ENCODE measurements at places on chromosomes 7 and 10.

GRCh38 chr10:103458720-103459119, at the start of gene CALHM1:
CALHM1 (minus strand) TSS chr10:103458900; CDS start chr10:103458751, 149 bp downstream.
- DNase-seq = no peak

DNA sequence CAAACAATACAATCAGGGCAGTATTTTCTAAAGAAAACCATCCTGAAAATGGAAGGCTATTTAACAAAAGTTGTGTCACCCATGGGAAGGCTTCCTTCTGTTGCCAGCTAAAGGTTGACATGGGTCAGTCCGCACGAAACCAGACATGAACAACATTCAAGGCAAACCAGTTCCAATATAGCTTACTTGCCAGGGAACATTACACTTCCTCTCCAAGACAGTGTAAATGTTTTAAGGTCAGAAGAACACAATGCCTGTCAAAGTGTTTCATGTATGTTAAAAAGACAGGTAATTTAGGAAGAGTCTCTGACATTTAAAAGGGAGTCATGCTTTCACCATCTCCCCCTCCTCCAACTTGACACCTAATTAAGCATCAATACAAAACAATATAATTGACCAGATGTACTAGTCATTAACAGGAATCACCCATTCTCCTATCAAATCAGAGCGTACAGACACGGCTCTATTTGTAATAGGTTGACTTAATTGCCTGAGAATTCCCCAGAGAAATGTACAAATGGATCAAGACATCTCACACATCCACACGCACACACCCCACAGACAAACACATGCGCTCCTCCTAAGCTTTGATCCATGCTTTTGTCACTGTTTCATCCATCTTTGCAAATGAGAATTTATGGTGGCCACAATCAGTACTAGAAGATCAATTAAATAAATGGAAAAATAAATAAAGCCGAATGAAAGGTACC, 69.5 kb downstream of the CACNA2D1 start:
- DNase-seq = no peak

DNA sequence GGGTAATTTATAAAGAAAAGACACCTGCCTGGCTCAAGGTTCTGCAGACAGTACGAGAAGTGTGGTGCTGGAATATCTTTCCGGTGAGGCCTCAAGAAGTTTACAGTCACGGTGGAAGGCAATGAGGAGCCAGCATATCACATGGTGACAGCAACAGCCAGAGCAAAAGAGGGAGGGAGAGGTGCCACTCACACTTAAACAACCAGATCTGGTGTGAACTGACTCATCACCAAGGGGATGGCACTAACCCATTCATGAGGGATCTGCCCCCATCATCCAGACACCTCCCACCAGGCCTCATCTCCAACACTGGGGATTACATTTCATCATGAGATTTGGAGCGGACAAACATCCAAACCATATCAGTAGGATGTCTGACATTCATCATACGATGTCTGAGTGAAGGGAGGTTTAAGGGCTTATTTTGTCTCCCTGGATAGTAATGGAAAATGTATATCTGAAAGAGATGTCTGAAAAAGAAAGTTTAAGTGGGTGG, 23.5 kb upstream of the KBTBD2 start:
- no peak for DNase-seq

GRCh38 chr7:71363223-71363622, 231.3 kb downstream of the GALNT17 start:
- no peak for DNase-seq

DNA sequence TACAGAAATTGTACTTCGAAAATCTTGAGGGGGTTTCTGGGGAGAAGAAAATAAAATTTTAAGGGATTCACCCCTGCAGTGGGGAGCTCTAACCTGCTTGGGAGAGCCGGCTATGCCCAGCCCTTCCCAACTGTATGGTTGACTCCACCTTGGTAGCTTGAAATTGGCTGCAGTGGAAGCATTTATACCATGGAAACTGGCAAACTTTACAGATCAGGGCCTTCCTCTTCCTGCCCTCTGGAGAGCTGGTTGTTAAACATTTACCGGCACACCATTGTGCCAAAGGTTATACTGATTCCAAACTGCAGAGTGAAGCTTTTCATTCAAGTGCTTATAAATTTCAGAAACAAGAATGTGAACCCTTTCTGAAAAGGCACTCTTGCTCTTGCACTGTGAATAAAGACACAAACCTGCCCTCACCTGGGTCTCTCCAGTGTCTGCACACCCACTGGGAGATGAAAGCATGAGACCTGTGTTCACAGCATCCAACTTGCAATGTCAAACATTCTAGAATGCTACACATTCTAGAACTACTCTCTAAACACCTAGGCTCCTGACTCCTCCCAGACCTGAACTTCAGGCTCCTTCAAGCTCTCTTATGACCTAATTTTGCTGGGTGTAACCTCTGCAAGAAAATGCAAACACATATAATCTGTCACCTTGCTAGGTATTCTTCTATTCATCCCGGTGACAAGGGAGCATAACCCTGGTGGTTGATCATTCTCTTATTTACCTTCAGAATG, 44.7 kb downstream of the ABLIM1 start:
- DNase-seq = no peak

- DNase-seq = no peak
Measured at GRCh38 chr10:120335553-120335952, 121.5 kb upstream of the PLPP4 start.

DNA sequence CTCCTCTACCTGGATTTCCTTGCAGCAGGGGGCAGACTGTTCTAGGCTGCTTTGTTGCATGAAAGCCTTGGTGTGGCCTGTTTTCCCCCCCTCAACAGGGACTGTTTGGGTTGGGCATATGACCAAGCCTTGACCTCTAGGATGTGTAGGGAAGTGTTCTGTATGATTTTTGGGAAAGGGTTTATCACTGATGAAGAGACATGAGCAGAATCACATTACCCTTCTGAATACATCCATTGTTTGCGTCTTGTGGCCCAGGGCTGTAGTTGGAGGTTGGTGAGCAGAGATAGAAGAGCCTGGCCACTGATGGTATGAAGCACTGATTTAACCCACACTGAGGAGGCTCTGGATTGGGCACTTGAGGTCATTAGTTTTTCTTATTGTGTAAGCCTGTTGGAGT, 26.6 kb downstream of the ZNF12 start:
- DNase-seq = no peak

GRCh38 chr10:74034301-74034700, 36.4 kb downstream of the VCL start:
- no peak for DNase-seq

DNA sequence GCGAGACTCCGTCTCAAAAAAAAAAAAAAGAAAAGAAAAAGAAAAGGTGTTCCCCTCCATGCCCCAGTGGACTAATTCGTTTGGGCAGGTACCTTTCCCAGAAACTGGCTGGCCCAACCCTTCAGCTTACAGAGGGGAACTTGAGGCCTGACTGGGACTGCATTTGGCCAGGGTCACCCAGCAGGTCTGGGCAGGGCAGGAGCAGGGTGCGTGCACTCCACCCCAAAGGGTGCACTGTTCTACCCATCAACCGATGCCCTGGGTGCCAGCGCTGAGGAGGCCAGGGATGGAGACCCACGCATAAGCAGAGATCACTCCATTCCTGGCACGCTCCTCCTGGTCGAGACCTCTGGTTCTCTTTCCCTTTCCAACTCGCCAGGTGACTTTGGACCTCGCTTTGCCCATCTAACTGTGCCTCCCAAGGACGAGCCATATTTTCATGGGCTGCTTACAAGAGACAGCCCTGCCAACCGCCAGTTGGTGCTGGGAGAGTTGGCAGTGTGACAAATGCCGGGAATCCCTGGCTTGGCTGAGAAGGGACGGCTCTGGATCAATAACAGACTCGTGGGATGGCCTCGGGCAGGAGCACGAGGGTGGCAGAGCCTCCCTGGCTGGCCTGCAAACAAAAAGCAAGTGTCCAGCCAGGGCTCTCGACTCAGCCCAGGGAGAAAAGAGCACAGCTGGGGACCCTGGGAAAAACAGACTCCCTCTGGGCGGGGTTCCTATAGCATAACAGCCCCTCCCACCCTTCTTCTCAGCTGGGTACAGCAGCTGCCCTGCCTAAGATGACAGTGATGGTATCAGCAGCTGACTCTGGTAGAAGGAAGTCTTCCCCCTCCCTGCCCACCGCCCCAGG, 7.9 kb downstream of the HSPB1 start:
- peak; percentile 67 for DNase-seq

- no peak for DNase-seq
Measured at GRCh38 chr7:112160130-112160770, 45.9 kb downstream of the DOCK4 start.

DNA sequence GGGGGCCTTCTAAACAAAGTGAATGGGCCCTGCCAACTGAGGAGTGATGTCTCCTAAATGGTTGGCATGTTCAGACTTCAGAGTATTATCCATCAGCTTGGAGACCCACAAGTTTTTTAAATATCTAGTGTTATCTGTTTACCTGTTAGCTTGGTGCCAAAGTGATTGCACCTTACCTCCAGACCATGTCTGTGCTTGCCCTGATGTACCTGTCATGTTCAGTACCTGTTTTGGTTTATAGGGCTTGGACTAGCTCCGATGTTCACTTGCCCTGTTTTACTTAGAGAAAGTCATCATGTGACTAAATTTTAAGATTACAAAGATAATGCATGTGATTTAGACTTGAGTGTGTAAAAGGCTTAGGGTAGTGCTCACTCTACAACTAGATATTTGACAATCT, 67.7 kb downstream of the CNNM2 start:
- no peak for DNase-seq

DNA sequence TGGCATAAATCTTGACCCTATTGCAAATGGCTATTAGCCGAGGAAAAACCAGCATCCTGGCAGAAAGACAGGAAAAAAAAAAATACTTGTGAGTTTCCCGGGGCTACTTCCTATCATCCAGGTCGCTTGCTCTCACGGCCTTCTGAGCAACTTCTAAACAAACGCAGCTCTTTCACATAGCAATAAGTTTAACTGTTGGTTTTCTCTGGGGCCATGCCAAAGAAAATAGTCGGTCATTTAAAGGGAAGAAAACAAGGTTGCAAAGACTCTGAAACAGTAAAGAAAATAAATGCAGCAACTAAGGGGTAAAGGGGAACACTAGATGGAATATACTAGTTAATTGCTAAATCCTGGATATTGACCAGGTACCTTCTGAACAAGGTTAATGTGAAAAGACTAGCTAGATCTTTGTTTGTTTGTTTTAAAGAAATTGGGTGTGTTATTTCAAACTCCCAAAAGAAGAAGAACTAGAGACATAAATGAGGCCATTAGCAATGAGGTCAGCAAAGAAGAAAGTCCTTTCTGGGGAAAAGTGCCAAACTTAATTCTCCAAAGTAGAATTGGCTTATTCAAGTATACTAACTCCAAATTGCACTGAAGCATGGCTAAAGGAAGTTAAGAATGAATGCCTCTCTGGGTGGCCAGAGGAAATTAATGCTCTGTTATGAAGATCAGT, 54.2 kb downstream of the SLC39A12 start:
- DNase-seq = no peak

DNA sequence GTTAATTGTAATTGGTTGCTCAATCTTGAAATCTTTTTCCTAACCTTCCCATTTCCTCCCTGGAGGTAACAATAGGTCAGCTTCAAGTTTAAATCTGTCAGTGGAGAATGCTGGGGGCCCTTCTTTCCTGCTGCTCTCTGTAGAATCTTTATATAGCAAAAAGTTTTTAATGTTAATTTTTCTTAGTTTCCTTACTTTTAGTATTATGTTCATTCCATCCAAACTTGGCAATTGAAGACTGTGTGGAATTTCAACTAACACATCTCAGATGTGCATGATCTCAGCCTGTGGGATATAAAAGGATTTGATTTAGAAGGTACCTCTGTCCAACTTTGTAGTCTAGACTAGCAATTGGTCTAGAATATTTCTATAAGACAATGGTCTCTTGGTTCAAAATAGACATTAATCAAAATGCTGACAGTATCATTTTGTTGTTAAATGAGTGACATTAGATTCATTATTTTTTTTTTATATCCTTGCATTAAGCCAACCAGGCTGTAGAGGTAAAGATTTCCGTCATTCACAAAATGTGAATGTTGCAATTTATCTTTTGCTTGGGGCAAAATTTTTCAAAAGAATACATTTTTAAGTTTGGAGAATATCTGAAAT, 100.4 kb upstream of the SEMA3A start:
- DNase-seq = no peak

DNA sequence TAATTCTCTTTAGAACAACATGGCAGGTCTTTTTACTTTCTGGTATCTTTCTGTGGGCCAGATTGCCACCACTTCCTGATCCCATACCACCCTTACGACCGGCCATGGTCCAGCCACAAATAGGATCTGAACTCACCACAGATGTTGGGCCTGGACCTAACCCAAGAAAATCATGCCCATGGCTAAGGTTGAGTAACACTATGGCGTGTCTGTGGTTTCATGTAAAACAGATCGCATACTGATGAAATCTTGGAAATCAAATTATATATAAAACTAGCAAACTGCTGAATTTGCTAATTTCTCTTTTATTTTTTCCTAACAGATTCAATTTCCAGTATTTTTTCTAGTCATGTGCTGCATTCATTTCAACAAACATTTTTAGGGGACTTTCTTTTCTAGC, 77.2 kb downstream of the CH25H start:
- DNase-seq = no peak

DNA sequence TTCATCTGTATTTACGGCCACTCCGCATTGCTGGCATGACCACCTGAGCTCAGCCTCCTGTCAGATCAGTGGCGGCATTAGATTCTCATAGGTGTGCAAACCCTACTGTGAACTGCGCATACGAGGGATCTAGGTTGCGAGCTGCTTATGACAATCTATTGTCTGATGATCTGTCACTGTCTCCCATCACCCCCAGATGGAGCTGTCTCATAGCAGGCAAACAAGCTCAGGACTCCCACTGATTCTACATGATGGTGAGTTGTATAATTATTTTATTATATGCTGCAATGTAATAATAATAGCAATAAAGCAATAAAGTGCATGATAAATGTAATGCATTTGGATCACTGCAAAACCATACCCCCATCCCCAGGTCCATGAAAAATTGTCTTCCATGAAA, 1172.9 kb upstream of the AUTS2 start:
- DNase-seq = no peak

DNA sequence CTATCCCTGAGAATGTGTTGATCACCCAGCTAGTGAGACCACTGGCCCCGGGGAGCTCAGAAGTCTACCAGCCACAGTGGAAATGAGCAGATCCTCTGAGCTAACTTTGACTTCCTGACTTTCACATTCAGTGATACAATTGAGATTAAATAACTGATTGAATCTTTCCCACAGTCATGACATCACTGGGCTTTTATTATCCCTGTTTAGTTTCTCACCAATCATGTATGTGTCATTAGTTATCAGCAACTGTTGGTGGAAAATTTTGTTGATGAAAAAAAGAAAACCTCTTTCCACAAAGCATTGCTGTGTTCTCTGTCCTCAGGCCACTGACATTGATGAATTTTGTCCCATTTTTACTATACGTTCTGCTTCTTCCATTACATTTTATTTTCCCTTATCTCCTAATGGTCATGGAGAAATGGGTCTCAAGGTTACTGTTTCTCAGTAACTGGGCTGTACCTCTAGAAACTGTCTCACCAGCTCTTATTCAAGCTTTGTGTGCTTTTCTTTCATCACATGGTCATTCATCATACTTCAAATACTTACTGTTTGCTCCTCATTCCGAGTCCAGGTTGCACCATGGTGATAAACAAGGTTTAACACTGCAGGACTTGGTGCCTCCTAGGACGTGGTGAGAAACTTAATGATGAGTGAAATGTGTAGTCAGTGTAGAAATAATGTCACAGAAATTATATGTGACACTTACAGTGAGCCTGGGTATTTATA, 304.7 kb downstream of the CDK14 start:
- no peak for DNase-seq

Measured in substantia nigra (tissue), 51 donors.